ENCODE measurements at places on chromosomes 2 and 18.
A peak's percentile ranks its signal among the peaks of the same experiment; 100 is the strongest.

DNA sequence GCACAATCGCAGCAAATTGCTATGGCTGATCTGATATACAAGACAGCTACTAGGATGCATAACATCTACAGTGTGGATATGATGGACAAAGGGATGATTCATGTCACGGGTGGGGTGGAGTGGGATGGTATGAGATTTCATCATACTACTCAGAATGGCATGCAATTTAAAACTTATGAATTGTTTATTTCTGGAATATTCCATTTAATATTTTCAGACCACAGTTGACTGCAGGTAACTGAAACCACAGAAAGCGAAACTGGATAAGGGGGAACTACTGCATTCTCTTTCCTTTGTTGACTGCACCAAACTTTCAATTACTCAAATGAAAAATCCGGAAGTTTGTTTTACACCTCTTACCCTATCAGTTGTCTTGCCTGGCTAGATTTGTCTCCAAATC, 94.4 kb upstream of the NEUROD1 start:
- DNase-seq, result no peak

DNA sequence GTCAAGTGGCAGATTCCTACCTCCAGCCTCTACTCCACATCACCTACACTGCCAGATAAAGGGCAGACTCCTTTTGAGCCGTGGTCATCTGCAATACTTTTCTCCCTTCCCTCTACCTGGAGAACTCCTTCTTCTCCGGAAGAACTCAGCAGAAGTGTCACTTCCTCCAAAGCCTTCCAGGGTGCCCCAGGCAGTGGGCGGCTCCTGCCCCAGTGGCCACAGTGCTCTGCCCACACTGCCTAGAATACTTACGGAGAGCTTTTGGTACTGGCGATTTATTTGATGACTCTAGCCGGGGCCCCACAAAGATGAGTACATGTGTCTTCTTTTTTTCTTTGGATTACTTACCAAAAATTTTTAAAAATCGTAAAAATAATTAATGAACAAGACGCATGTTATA, 39.7 kb downstream of the FOSL2 start:
- no peak for DNase-seq

DNA sequence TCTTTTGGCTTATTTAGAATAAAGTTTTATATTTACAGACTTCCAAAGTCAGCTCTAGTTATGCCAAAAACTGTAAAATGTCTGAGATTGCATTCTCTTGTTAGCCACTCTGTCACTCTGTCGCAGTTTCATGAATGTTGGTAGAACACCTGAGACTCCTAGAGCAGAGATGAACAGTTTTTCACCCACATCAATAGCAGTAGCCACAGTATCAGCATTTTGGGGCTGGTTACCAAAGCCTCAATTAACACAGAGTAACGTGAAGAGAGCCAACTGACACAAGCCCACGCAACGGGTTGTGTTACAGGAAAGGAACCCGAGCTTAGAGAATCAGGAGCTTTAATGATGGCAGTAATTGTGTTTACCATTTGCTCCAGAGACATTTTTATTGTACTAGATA, 443.0 kb upstream of the SLC39A10 start:
- no peak for DNase-seq

DNA sequence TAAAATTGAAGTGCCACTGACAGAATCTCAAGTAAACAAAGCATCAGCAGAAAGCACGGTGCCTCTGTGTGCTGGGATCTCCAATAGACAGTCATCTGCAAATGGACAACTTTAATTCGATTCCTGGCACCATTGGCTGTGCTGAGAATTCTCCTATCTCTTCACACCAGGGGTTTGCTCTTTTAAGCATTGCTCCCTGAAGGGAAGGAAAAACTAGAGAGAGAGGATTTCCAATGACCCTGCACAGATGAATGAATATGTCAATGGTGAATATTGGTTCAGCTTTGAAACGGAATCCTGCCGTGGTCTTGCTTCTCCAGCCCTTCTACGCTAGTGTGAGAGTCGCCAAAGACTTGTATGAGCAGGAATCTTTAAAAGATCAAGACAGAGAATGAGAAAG, 97.9 kb downstream of the FIGN start:
- no peak for DNase-seq

DNA sequence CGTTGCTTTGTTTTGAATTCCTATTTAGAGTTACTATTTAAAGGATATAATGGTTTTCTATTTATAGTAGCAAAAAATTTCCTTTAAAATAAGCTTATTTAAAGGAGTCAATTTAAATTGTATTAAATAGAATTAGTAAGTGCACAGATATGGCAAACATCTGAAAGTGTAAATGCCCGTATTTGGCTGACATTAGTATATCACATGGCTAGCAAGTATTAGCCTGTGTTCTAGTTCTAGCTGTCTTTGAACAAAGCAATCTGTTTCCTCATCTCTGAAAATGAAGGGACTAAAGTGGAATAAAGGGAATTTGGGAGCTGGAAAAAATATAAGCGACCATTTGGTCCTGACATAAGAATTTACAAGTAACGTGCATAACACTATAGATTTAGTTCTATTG, 32.2 kb downstream of the PELI1 start:
- DNase-seq, result no peak

DNA sequence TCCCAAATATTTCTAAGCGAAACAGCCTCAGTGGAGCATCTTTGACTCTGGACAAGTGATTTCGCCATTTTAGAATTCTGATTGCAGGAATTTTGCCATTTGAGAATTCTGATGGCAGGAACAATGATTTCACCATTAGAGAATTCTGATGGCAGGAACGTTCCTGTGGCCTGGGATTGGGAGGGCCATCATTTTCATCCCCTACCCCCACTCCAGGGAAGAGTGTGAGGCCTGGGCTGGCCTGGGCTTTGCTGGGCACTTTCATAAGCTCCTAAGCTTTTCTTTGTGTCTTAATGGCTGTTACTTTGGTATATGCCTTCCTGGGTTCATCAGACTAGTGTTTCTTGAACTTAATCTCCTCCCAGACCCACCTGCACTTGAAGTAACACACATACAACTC, 129.3 kb upstream of the EPAS1 start:
- DNase-seq, result no peak

GRCh38 chr2:62727259-62727867, 21.9 kb downstream of the EHBP1 start:
- DNase-seq, result no peak

GRCh38 chr18:48073211-48073930, 142.9 kb upstream of the SMAD2 start:
- peak; percentile 19 for DNase-seq

DNA sequence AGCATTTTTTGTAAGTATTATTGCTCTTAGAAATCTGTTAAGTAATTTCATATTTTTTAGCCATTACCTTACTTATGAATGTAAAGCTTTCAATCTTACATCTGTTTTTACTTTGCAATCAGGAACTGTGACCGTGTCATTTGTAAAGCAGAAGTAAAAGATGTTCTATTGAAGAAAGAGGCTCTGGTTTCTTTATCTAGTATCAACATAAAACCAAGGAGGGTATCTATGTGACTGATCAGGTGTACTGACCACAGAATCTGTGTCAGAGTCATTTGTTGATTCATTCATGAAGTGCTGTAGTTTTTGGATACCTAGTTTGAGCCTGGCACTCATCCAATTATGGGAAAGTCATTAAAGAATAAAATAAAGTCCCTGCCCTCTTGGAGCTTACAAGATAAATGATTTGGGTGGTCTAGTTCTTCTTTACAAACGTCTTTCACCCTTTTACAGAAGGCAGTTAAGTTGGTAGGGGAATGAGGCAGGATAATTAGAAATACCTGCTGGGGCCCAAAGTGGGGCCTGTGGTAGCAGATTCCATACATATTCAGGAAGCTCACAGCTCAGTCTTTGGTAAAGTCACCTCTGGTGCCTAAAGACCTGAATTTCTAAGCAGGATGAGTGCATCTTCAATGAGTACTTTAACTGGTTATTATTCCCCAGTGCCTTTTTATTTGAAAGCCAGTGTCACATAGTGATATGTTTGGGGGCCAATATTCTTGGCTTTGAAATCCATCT, 260.6 kb upstream of the NT5C1B start:
- no peak for DNase-seq

- DNase-seq, result no peak
Observed at GRCh38 chr2:55703350-55703749, 9.7 kb upstream of the PNPT1 start.

- no peak for DNase-seq
Observed at GRCh38 chr2:206079699-206080465, 6.1 kb downstream of the INO80D start.

DNA sequence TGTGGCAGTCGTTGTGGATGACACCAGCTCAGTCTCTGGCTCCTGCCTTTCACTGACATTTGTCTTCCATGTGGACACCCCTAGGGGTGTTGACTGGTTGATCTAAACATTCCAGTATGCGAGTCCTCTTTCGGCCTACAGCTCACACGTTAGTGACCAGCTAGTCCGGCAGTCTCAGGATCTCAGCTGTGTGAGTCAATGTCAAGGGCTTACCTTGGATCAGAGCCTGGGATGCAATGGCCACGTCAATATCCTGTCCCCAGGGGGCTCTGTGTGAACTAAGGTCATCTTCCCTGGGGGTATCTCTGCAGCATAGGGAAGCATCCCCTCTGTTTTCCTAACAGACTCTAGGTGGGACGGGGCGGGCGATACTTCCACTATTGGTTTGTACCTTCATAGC, 35.1 kb upstream of the YWHAQ start:
- peak; percentile 51 for DNase-seq

- DNase-seq, result no peak
Observed at GRCh38 chr2:28348921-28349320, 43.7 kb upstream of the FOSL2 start.

DNA sequence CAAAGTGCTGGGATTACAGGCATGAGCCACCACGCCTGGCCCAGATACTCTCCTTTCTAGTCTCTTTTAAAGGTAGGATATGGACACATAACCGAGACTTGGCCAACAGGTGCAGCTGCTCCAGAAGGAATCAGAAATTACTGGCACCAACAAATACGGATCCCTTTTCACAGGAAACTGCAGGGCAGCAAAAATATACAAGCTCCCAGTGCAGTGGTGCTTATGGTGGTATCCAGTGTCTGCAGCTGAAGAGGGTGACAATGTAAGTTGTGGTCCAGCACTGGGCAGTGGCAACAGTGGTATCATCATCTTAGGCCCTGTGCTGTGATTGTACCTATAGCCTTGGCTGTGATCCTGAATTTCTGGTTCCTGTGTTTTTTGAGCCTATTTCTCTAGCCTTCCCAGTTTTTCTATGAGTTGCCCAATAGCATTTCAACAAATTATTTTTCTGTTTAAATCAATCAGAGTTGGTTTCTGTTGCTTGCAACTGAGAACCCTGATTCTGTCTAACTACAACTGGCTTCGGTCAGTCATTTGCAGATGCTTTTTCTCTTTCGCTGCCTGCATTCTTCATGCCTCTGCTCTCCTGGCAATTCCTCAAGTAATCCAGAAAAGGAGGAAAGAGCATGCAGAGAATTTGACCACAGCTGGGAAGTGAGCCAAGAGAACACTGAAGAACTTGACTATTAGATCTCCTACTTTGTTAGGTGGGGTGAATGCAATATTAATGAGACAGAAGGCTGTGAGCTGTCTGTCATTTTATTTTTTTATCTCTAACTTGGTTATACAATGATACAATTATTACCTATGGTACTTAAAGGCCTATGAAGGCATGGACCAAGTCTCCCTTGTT, 30.8 kb upstream of the EML4 start:
- peak; percentile 98 for DNase-seq

GRCh38 chr2:112840068-112840445, 3.5 kb upstream of the IL1B start:
- DNase-seq, result no peak

DNA sequence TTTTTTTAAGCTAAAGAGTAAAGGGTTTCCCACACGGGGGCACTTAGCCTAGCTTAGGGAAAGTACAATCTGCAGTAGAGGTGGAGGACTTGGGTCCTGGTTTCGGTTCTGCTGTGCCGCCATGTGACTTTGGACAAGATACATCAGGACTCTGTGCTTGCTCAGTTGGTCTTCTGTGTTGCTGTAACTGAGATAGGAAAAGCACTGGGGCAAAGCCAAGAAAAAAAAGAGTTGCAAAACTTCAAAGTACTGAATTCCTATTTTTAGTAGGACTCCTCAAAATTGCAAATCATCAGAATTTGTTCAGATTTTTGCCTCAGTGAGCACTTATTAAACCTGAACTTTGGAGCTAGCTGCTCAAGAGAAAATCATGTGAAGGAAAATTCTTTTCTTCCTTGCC, 96.3 kb upstream of the STON1 start:
- peak; percentile 47 for DNase-seq

- DNase-seq, result peak; percentile 22
Observed at GRCh38 chr2:112877423-112877822, 33.5 kb upstream of the IL37 start.

DNA sequence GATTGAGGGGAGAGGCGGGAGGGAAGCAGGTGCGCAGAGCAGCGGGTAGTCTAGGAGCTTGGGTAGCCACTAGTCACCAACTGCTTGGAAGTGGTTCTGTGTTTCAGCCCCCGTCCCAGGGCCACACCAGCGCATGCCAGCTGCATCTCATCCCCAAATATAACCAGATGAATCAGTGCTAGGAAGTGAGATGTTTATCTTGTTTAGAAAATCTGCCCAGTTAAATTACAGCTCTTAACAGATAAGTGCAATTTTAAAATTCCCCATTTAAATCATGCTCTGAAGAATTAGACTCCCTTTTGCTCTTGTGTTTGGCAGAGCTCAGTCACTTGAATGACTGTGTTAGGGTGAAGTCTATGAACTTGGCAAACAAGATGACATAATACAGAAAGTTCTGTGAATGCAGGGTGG, 193.8 kb downstream of the SEPTIN10 start:
- DNase-seq, result no peak

DNA sequence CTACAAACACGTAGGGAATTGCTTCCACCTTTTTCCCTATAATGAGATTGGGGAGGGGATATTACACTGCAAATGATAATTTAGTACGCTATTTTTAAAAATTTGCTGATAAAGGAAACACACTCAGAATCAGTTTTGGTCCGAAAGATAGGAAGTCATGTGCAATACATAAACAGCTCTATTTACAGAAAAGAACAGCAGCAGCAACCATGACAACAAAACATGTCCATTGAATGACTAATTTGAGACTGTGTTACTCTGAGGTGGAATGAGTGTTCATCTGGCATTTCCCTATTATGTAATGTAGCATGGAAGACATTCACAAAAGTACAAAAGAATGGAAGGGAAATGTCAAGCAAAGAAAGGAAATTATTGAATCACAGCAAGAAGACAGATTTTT, 337.2 kb downstream of the NBAS start:
- DNase-seq, result peak; percentile 29

GRCh38 chr2:54773838-54774237, 50.4 kb downstream of the EML6 start:
- no peak for DNase-seq

- DNase-seq, result no peak
Observed at GRCh38 chr18:55319459-55320193, 268.4 kb downstream of the TCF4 start.

DNA sequence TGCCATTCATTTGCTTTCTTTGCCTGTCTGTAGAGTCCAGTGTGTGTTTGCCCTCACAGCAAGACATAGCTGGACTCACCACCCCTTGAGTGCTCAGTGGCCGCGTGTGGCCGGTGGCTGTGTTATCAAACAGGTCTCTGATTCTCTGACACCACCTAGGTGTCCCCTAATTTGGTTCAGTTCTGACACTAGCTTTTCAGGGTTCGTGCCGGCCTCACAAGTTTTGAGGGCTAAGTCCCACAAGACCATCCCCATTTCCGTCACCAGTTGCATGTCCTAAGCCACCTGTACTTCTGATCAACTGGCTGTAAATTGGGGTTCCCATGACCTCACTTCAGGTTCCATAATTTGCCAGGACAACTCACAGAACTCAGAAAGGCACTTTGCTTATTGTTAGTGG, 23.5 kb downstream of the NCK2 start:
- DNase-seq, result no peak

- no peak for DNase-seq
Observed at GRCh38 chr2:41990245-41990644, 57.6 kb upstream of the PKDCC start.

Data from muscle of back (tissue), 13 donors.